Ascending aorta (tissue), 2 donors: ENCODE measurements at places on chromosomes 4 and X.

DNA sequence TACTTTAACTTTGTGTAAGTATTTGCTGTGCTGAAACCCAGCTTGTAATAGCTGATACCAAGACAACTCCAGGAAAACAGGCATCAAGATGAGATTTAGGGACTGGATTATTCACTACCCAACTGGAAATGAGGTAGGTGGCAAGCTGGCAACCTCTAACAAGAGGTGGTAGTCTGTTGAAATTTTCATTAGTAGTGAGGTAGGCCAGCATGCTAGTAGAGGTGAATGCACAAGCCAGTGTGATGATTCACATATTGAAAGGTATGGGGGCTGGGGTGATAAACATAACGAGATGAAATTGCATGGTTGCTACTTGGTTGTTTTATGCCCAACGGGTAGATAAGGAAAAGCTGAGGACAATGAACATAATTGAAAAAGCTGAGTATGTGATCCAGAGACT, 8.5 kb upstream of the TMPRSS11D start:
- no peaks in the 10 kb centered on the region for H3K4me1 ChIP-seq
- H3K36me3 ChIP-seq = no peaks in the 10 kb centered on the region
- no peaks in the 10 kb centered on the region for H3K27me3 ChIP-seq
- H3K4me3 ChIP-seq = no peak overlapping the region
- DNase-seq = no peak
- H3K27ac ChIP-seq = no peak overlapping the region

GRCh38 chr4:132662456-132662855, 486.6 kb upstream of the PCDH10 start:
- no peak overlapping the region for H3K4me3 ChIP-seq
- H3K36me3 ChIP-seq = no peaks in the 10 kb centered on the region
- DNase-seq = no peak
- no peaks in the 10 kb centered on the region for H3K4me1 ChIP-seq

DNA sequence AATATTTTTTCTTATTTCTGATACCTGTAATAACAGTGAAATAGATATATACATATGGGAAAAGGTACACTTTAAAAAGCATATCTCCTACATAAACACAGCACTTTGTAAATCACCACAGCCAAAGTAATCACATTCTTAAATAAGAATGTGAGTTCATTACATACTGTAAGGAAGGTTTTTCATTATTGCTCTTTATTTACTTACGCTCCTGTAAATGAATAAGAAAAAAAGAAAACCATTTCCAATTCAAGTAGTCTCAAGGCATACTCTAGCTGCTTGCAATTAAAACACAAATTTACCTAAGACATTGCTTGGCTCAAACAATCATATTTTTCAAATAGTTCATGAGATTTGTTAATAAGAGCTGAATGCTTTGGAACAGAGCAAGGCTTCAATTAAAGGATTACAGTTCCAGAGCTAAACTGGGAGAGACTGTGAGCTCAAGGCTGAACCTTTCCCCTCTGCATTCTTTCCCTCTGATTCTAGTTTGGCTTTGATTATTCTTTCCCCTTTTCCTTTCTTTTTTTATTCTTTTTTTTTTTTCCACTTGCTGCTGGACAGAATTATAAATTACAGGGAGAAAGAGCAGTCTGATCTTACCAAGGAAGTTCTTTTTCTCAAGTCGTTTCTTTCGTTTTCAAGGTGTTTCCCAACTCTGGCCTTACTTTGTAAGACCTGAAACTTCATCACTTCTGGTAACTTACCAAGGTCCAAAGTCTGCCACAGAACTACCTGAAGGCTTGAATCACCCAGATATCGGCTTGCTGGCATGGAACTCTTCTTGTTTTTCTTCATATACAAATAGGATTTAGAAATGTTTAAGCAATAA, 278.3 kb downstream of the INPP4B start:
- DNase-seq = no peak
- H3K27ac ChIP-seq = peak overlapping the region; percentile 69
- H3K27me3 ChIP-seq = no peaks in the 10 kb centered on the region
- H3K4me1 ChIP-seq = no peaks in the 10 kb centered on the region

DNA sequence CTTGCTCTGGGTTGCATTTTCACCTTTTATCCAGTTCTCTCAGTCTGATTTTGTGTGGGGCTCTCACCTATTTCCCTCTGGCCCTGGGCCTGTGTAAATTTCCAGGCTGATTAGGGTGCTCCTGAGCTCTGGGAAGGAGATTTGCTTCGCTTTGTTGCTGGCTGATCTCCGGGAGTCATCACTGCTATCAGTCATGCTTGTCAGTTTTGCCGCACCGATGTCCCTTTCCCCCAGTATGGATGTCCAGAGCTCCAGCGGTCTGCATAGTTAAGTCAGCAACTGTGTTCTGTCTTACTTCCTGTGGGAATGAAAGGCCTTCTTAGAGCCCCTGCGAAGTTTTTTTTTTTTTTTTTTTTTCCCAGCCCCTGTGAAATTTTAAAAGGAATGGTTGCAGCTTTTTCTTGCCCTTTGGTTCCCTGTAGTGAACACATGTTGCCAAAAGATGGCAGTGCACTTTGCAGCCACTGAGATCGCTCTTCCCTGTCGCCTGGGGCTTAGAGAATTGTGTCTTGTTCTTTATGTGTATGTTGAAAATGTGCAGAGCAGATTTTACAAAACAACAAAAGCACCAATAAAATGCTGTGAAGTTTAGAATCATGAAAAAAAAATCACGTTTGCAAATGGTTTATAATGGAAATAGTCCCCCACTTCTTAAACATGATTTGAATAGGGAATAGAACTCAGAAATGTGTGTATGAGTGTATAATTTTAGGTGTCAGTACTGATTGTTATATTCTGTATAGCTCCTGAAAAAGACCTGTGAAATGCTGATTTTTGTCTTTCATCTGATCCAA, 109.1 kb upstream of the SLC4A4 start:
- H3K4me1 ChIP-seq = no peaks in the 10 kb centered on the region
- no peak overlapping the region for H3K4me3 ChIP-seq
- H3K27ac ChIP-seq = peak overlapping the region; percentile 35
- H3K36me3 ChIP-seq = no peaks in the 10 kb centered on the region

DNA sequence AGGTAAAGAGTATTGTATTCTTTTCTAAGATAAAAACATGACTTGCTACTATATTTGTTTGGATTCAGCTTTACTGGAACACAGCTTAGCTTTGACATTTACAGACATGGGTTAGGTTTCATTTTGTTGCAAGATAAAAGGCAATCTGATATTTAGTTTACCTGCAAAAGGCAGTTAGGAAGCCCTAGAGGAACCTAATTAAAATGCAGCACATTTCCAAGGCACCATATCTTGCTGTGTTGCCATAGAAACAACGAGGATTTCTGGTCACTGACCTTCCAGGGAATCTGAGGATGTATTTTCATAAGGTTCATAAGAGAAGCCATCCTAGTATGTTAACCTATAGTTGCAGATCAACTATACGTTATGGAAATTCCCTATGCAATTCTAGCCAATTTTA, 116.0 kb downstream of the SNCA start:
- H3K4me1 ChIP-seq = no peaks in the 10 kb centered on the region
- H3K27ac ChIP-seq = no peak overlapping the region
- H3K4me3 ChIP-seq = no peak overlapping the region
- DNase-seq = no peak

DNA sequence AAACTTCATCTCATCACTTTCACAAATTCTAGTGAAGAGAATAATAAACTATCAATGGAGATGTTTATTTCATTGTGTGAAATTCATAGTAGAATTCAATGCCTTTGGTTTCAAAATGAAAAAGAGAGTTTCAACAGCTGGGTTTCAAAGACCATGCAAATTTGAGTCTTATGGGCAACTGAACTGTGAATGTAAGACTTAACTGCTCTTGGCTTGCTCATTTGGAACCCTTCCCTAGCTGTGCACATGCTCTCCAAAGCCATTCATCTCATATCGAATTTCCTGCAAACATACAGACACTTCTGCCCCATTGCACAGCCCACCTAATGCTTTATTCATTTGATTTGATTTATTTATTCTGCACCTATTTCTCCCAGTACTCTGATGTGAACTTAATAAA, 154.5 kb downstream of the GRXCR1 start:
- no peak overlapping the region for H3K4me3 ChIP-seq
- H3K27ac ChIP-seq = no peak overlapping the region
- no peaks in the 10 kb centered on the region for H3K36me3 ChIP-seq
- DNase-seq = no peak
- no peaks in the 10 kb centered on the region for H3K27me3 ChIP-seq
- no peaks in the 10 kb centered on the region for H3K4me1 ChIP-seq

GRCh38 chr4:71009086-71009485, 15.6 kb downstream of the DCK start:
- H3K4me3 ChIP-seq = no peak overlapping the region
- H3K27me3 ChIP-seq = no peaks in the 10 kb centered on the region
- H3K27ac ChIP-seq = no peak overlapping the region
- no peak for DNase-seq

DNA sequence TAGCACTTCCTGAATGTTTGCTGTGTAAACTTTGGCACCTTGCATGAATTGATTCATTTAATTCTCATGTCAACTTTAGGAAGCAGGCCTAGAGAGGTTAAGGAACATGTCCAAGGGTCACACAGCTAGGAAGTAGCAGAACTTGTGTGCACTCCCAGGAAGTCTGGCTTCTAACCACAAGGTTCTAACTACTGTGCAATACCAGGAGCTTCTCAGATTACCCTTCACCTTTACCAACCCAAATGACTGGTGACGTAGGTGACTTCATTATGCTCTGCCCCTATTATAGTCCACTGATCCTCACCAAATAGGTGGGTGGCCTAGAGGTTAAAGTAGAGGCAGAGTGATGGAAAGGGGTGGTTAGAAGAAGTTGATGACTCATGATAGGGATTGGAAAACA, 14.4 kb downstream of the AR start:
- no peak overlapping the region for H3K27ac ChIP-seq
- no peaks in the 10 kb centered on the region for H3K27me3 ChIP-seq
- no peak for DNase-seq
- no peaks in the 10 kb centered on the region for H3K4me1 ChIP-seq

DNA sequence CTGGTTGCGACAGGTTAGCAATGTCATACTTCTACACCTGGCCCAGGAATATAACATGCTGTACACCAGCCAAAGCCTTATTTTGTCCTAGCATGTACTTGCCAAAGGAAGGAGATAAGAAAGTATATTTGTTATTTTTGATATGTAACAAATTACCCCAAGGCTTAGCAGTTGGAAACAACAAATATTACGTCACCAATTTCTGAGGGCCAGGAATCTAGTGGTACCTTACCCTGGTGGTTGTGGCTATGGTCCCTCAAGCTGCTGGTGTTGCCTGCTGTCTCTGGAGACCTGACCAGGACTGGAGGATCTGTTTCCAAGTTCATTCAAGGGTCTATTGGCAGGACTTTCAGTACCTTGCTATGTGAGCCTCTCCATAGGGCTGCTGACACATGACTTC, 135.5 kb upstream of the BANK1 start:
- no peak for DNase-seq
- H3K27ac ChIP-seq = no peak overlapping the region
- no peak overlapping the region for H3K4me3 ChIP-seq
- H3K27me3 ChIP-seq = no peaks in the 10 kb centered on the region
- H3K4me1 ChIP-seq = no peaks in the 10 kb centered on the region
- H3K36me3 ChIP-seq = no peaks in the 10 kb centered on the region

- no peak overlapping the region for H3K4me3 ChIP-seq
- H3K4me1 ChIP-seq = peaks cover 6% of the 10 kb centered on the region
- H3K27ac ChIP-seq = no peak overlapping the region
- no peak for DNase-seq
- no peaks in the 10 kb centered on the region for H3K27me3 ChIP-seq
- H3K36me3 ChIP-seq = no peaks in the 10 kb centered on the region
Observed at GRCh38 chrX:13791559-13791958, 25.3 kb downstream of the GPM6B start.

- no peaks in the 10 kb centered on the region for H3K36me3 ChIP-seq
- no peak overlapping the region for H3K4me3 ChIP-seq
- DNase-seq = no peak
Observed at GRCh38 chr4:167885872-167886271, 206.5 kb upstream of the ANXA10 start.

DNA sequence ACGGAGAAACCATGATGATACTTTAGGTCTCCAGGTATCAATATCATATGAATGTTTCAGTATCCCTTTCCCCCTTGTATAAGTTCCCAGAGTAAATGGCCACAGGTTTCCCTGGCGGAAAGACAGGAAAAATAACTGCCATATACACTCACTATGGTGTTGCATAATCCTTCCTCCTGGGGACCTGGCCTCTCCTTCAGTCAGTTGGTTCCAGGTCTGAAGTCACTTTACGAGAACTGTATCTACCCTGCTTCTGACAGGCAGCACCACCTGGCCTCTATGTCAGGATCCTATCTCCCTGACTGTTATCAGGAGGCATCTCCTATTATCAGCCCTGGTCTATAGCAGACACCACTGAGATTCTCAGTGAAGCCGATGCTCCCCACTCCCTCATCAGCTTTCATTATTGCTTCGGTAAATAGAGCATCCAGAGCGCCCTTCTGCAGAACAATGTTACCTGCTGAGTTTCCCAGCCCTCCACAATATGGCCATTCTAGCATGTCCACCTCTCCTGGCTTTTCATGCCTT, 22.6 kb downstream of the HAUS3 start:
- H3K36me3 ChIP-seq = peaks cover 13% of the 10 kb centered on the region
- H3K27me3 ChIP-seq = no peaks in the 10 kb centered on the region
- no peaks in the 10 kb centered on the region for H3K4me1 ChIP-seq

GRCh38 chr4:141255016-141255415, 34.3 kb downstream of the ZNF330 start:
- H3K36me3 ChIP-seq = no peaks in the 10 kb centered on the region
- H3K4me1 ChIP-seq = no peaks in the 10 kb centered on the region
- H3K27ac ChIP-seq = no peak overlapping the region
- H3K4me3 ChIP-seq = no peak overlapping the region
- DNase-seq = no peak
- no peaks in the 10 kb centered on the region for H3K27me3 ChIP-seq

GRCh38 chr4:36386691-36387090, 105.3 kb downstream of the DTHD1 start:
- no peak for DNase-seq
- no peak overlapping the region for H3K4me3 ChIP-seq
- H3K4me1 ChIP-seq = no peaks in the 10 kb centered on the region
- no peaks in the 10 kb centered on the region for H3K36me3 ChIP-seq

GRCh38 chr4:2428496-2429213, 9.9 kb downstream of the CFAP99 start:
- H3K4me1 ChIP-seq = no peaks in the 10 kb centered on the region
- no peaks in the 10 kb centered on the region for H3K36me3 ChIP-seq
- no peak overlapping the region for H3K27ac ChIP-seq
- H3K27me3 ChIP-seq = no peaks in the 10 kb centered on the region
- no peak for DNase-seq

- H3K4me1 ChIP-seq = peaks cover 4% of the 10 kb centered on the region
- DNase-seq = no peak
- H3K4me3 ChIP-seq = no peak overlapping the region
- no peak overlapping the region for H3K27ac ChIP-seq
- H3K27me3 ChIP-seq = no peaks in the 10 kb centered on the region
Observed at GRCh38 chr4:158796370-158797140, 27.7 kb downstream of the FNIP2 start.

- peaks cover 46% of the 10 kb centered on the region for H3K36me3 ChIP-seq
- no peak overlapping the region for H3K4me3 ChIP-seq
- no peak overlapping the region for H3K27ac ChIP-seq
- no peaks in the 10 kb centered on the region for H3K27me3 ChIP-seq
- DNase-seq = no peak
Observed at GRCh38 chr4:56007154-56007553, 58.4 kb downstream of the CEP135 start.
